Caki2 (cell line): ENCODE measurements at places on chromosomes 7 and 10.

GRCh38 chr10:124993345-124993708, 51.4 kb downstream of the ZRANB1 start:
- no peak for DNase-seq

GRCh38 chr10:32217216-32217615, 129.7 kb downstream of the EPC1 start:
- no peak for DNase-seq

DNA sequence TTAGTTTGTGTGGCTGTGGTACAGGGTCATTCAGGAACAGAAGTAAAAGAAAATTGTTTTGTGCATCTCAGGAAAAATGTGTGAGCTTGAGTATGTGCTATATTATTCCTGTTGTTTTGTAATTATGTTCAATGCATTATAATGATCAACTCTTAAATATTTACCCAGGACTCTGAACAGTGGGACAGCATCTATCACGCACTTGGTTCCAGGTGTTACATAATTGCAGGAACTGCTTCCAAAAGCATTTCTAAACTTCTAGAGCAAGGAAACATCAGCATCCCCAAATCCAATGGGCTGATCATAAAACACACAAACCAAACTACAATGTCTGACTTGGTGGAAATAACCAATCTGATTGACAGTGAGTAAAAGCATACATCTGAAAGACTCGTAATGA, 26.6 kb downstream of the ENO4 start:
- DNase-seq, result no peak

- DNase-seq, result no peak
These were observed 513.2 kb upstream of the PHF14 start for GRCh38 chr7:10460474-10460873.

DNA sequence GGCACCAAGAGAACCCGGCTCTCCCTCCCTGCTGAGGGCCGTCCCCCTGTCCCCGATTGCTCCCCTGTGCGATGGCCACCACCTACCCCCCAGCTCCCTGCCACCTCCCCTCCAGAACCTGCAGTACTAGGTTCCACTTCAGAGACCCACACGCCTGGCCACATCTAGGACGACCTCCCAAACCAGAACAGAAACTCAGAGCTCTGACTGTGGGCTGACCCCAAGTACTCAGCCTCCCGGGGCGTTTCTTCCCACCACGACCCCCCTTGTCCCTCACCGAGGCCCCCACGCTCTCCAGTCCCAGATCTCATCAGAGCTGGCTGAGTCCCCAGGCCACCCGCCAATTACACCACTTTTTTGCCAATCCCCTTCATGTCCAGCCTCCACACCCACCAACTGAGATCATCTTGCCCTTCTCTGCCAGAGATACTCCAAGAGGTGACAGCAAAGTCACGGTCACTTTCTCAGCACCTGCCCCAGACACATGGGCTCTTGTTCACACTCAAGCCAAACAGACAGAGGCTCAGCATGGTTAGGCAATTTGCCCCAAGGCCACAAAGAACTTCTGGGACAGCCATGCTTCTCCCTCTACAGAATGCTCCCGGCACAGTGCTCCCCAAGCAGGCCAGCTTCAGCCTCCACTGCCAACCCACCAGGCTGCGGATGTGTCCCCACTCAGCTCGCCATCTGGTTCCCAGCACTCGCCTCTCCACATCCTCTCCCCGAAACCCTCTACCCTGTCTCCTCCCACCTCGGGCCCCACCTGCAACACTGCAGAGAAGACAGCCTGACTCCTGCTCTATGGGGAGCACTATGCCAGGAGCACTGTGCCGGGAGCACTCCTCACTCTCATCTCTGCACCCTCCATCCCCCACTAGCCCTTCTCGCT, 4.7 kb downstream of the TMEM120A start:
- no peak for DNase-seq

- no peak for DNase-seq
These were observed 179.2 kb upstream of the AUTS2 start for GRCh38 chr7:69418869-69419670.

- DNase-seq, result no peak
These were observed 5.2 kb downstream of the IFIT5 start for GRCh38 chr10:89419548-89419947.

DNA sequence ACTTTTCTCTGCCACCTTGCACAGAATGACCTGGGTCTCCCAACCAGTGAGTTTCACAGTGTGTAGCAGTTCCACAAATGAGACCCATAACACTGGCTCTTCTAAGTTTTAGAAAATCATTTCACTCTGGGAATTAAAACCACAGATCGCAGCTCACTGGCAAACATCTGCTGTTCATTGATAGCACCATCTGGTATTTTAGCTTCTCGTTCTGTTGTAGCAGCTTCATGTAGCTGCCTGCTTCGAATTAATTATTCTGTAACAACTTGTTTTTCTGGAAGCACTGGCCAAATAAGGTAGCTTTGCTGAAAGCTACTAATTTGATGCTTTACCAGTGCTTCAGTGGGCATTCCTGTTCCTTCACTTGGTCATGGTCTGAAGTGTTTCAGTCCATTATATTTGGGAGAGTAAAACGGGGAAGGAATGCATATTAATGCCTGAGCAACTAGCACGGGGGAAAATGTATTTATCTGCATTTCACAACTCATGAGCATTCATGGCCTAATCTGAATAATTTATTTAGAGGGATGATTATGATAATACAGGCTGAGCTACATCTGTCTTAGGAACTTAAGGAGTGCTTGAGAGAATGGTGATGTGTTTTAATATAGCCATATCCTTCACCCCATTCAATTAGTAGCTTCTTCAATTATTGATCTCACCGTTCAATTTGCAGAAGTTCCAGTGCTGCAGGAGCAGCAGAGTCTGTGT, 447.4 kb downstream of the XPNPEP1 start:
- DNase-seq, result no peak

DNA sequence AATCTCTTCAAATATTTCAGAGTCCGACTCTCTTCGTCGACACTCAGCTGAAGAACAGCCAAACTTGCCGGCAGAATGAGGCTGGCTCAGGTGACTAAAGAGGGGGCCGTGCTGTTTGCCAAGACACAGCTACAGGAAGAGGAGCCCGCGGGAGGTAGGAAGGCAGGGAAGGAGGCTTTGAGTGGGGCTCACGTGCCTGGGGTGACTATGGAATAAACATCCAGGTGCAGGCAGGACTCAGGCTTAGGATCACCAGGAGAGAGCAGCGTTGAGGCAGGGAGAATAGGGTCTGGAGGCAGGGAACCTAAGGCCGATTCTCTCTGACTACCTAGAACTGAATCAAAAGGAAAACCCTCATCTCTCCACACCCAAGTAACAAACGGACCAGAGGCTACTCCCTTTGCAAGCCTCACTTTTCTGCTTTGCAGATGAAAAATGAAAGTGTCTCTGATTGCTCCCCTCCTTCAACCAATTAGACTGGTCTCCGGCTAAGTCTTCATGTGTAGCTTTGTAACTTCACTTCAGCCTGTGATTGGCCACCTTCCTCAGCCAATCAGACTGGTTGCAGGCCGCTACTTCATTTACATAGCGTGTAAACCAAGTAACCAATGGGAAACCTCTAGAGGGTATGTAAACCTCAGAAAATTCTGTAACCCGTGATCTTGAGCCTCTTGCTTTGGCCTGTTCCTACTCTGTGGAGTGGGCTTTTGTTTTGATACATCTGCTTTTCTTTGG, 19.7 kb upstream of the BNIP3 start:
- peak; percentile 81 for DNase-seq

DNA sequence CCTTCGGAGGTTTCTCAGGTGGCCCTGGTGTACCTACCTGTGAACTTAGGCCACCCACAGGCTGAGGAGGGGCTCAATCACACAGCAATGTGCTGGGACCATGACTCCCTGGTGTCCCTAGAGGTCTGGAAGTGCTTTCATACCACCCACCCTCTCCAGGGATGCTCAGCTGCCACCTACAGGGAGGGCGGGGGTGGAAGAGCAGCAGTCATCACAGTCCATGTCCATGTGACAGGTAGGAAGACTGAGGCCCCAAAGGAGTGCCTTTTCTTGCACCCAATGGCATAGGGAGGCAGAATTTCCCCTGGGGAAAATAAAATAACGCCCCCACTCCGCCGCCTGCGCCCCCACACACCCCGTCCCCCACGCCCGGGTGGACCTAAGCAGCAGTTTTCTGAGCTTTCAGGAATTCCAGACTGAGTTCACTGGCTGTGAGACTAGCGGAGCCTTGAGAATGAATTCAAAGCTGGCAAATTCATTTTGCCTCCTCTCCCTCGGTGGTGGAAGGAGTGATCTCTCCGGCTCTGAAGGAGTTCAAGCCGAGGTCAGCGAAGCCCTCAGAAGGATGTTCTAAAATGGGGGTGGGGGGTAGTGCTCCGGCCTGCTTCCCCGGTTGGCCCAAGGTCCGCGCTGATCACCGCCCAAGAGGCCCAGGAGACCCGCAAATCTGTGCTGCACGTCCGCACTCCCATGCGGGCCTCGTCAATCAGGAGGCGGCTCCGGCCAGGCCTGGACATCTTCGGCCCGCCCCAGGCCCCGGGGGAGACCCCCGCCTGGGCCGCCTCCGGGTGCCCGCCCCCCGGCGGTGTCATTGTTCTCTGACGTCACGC, 2.1 kb upstream of the ZMIZ1 start:
- peak; percentile 54 for DNase-seq

DNA sequence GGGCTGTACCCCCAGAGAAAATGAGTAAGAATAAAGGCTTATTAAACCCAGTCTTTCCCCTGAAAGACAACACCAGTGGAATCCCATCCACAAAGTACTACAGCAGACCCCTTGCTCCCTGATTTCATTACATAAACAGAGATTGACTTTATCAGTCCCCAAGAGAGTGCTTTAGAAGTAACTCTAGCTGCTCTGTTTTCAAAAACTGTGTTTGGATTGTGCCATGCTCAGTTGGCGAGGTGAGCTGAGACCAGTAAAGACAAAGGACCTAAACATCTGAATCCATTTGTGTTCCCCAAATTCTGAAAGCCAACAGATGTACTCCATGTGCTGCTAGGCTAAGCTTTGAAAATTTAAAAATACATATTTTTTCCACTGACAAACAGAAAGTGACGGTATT, 127.0 kb downstream of the ATE1 start:
- no peak for DNase-seq

DNA sequence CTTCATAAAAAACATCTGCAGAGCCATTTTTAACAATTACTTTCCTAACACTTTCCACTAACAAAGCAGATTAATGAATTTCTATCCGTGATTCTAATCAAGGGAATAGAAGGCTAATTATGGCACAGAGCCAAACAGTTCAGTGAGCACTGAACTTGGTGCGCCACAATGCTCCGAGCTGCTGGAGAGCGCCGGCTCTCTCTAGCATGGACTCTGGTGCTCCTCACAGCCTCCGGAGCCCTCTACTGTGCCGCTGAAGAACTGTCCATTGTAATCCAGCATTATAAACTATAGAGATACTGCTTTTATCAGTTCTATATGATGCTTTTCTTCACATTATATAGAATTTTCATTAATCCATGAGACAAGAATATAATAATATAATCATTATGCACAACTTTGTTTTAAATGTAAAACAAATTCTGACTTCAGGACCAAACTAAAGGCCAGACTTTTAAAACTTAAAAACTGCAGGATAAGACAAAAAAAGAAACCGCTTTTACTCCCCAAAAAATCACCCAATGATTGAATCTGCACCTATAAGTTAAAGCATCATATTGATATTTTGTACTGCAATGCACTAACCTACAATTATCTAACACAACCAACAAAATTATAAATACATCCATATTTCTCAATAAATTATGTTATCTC, 123.6 kb downstream of the RNF32 start:
- peak; percentile 32 for DNase-seq

GRCh38 chr10:106740-107139, 28.5 kb upstream of the ZMYND11 start:
- no peak for DNase-seq

GRCh38 chr7:127221731-127222130, 31.0 kb downstream of the GRM8 start:
- DNase-seq, result no peak

DNA sequence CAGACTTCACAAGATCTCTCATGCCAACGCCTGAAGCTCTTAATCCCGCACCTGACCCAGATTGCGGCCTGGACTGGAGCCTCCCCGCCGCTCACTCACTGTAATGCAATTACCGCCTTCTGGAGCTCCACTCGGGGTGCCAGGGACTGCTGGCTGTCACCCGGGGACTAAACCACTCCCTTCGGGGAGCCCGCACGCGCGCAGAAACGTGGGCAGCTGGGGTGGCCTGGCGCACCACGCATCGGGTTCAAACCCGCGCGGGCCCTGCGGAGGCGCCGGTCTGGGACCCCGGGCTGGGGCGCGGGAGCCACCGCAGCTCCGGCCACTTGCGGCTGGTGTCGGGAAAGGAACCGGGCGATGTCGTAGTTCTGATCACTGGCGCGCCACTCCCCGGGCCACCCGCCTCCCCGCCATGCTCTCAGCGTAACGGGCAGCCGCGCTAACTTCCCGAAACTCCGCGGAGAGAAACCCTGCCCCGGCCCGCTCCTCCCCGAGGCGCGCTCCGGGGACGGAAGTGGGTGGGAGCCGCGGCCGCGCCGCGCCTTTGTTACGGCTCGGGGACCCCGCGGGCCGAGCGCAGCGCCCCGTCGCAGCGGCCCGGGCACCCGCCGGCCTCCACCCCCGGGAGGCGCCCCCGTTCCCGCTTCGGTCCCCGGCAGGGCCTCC, 100.3 kb upstream of the SVIL start:
- peak; percentile 60 for DNase-seq

- no peak for DNase-seq
These were observed 98.1 kb downstream of the PPP1R17 start for GRCh38 chr7:31785101-31785500.
